Pulmonary artery endothelial cell (primary cell): ENCODE measurements at places on chromosomes 11 and 22. TPM values are rescaled to one million over a fixed set of nuclear protein-coding genes. Genes with fewer than 3 reads are reported as not detected.

DNA sequence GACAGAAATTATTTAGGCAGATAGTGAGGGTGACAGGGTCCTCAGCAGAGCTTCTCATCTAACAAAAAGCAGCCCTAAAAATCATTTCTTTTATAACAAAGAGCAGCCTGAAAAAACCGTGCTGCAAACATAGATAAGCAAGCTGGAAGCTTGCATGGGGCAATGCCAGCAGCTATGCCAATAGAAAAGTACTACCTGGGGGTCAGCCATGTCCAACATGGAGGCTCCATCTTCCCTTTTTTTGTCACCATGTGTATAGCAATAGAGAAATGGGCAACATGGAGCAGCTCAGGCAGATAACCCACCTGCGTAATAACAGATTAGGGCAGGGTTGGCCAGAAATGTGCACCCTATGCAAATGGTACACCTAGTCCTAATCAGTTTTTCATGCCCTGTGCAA, 57.4 kb upstream of the IGLL5 start:
- no peak for DNase-seq

The MRPL16 gene
- total RNA-seq: 53.9 and 63.1 TPM in 2 replicates

The GLB1L2 gene
- total RNA-seq: 0.21 and 0.59 TPM in 2 replicates

DNA sequence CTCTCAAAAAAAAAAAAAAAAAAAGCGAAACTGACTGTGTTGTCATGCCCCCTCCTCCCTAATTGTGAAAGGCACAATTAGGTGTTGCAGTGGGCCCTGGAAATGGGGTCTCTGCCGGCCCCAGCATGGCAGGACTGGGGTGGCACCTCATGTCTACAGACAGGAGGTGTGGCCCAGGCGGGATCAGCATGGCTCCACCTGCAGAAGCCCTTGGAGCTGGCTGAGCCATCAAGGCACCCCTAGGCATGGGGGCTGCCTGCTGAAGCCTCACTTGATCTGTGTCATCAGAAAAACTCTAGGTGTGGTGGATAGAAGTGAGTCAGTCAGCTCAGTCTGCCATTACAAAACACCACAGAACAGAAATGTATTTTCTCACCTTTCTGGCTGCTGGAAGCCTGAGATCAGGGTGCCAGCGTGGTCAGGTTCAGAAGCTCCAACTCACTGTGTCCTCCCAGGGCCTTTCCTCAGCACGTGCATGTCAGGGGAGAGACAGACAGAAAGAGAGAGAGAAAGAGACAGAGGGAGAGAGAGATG, 10.1 kb upstream of the B4GALNT4 start:
- DNase-seq: no peak

The RAG2 gene
- not detected in 2 replicates for total RNA-seq
